ENCODE measurements at places on chromosomes 6 and 20.

- no peak for DNase-seq
Observed at GRCh38 chr6:106448000-106448426, 87.5 kb downstream of the CRYBG1 start.

DNA sequence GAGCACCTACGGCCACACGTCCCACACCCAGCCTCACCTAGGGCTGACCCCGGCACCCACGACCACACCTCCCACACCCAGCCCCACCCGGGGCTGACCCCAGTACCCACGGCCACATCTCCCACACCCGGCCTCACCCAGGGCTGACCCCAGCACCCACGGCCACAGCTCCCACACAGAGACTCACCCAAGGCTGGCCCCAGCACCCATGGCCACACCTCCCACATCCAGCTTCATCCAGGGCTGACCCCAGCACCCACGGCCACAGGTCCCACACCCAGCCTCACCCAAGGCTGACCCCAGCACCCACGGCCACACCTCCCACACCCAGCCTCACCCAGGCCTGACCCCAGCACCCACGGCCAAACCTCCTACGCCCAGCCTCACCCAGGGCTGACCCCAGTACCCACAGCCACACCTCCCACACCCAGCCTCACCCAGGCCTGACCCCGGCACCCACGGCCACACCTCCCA lies 36.7 kb downstream of the NINL start:
- no peak for DNase-seq

- no peak for DNase-seq
Observed at GRCh38 chr6:12654514-12654913, 62.1 kb upstream of the PHACTR1 start.

DNA sequence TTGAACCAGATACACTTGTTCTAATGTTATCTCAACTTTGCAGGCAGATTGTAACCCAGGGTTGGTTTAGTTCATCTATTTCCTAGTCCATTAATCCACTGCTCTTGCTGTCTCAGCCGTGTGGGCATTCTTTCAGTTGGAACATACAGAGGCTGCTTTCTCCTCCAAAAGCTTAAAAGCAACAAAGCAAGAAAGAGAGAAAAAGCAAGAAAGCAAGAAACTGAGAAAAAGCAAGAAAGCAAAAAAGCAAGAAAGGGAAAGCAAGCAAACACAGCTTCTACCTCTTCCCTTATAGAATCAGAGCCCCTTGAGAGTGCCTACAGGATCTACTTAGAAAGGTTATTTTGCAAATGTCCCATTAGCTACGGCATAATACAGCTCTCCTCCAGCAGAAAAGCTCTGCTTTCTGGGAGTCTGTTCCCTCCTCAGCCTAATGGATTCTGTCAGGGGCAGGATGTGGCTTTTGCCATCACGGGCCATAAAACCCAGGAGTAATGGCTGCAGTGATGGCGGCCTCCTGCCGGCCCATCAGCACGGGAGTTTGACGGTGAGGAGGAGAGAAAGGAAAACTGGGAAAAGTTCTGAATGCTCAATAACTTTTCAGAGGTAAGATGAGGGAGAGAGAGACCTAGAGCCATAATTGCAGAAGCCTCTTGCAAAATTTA lies 156.8 kb upstream of the JARID2 start:
- no peak for DNase-seq

GRCh38 chr6:160042014-160042773 lies 73.3 kb downstream of the IGF2R start:
- DNase-seq: no peak

DNA sequence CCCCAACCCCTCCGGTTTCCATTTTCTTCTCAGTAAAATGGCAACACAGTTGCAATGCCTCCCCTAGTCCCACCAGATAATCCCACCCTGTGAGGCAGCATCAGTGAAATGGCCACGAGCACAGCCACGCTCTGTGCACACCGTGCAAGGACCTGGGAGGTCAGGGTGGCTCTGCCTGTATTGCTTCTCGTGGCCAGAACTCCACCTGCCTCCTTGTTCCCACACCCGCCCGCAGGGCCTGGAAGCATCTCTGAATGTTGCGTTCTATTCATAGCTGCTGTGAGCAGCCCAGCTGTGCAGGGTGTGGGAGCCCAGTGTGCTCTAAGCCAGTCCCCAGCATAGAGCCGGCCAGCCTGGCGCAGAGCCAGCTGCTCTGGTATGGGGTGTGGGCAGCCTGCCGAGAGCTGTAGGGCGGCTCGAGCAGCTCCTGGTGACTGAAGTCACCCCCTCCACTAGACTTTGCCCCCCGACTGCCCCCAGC lies 161.1 kb downstream of the DLL1 start:
- DNase-seq: no peak

- no peak for DNase-seq
Observed at GRCh38 chr20:44326391-44327159, 10.3 kb upstream of the R3HDML start.

- DNase-seq: no peak
Observed at GRCh38 chr6:163417595-163417994, 3.1 kb downstream of the QKI start.

GRCh38 chr6:159929819-159930218 lies 39.0 kb downstream of the MAS1 start:
- no peak for DNase-seq

DNA sequence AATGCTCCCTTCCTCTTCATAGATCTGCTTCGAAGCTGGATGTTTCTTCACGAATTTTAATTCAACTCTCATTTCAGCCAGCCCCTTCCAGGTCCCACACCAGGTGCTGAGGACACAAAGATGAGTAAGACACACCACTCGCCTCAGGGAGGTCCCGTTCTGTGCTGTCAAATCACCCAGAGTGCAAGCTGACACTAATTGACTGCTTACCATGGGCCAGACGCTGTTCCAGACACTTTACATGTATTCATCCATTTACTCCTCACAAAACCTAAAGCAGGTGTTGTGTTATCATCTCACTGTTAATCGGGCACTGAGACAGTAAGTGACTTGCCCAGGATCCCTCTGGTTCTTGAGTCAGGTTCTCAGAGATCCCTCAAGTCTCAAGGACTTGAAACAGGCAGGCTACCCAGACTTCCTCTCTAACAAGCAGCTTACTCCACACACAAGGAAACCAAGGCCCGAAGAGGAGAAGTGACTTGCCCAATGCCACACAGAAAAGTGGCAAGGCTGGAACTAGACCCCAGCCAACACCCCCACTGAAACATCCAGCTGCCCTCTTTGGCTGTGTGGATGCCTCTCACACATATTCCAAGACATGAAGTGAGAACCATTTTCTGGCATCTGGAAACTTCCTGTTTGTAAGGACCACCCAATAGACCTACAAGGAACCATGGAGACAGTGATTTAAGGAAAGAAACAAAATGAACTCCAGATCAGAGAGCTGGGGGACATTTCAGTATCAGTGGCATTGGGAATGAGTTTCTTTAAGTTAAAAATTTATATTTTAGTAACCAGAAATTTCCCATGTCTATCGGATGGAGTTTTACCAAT lies 174.5 kb downstream of the CDC5L start:
- DNase-seq: no peak

GRCh38 chr6:107647439-107647948 lies 157.6 kb downstream of the SOBP start:
- no peak for DNase-seq

DNA sequence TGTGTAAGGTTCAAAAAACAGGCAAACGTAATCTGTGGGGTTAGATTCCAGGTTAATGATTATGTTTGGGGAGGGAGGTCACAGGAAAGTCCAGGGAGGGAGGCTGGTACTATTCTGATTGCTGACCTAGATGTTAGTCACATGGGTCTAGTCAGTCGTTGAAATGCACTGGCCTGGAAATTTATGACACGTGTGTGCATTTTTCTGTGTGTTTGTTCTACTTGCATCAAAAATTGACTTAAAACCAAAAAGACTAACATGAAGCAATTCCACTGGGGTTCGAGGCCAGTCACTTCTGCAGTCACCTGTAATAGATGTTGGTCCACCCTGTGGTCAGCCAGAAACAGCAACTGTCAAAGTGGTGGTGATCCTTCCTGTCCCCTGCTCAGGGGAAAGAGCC lies 104.2 kb upstream of the MLN start:
- DNase-seq: no peak

DNA sequence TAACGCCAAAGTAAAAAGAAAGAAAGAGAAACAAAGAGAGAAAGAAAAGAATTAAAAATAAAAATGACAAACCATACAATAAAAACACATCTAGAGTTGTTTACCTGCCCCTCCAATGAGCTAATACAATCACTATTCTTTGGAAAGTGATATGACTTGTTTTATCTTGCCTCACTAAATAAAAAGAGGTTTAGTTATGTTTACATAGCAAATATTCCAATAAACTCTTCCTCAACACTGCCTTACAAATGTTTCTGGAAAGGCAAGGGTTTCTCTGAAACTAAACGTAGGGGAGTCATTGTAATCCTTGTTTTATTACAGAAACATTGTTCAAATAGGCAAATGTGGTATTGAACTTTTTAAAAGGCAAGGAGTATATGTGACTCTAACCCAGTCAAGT lies 396.2 kb downstream of the EPM2A start:
- no peak for DNase-seq

- no peak for DNase-seq
Observed at GRCh38 chr6:116251568-116252384, 2.1 kb downstream of the TSPYL4 start.

DNA sequence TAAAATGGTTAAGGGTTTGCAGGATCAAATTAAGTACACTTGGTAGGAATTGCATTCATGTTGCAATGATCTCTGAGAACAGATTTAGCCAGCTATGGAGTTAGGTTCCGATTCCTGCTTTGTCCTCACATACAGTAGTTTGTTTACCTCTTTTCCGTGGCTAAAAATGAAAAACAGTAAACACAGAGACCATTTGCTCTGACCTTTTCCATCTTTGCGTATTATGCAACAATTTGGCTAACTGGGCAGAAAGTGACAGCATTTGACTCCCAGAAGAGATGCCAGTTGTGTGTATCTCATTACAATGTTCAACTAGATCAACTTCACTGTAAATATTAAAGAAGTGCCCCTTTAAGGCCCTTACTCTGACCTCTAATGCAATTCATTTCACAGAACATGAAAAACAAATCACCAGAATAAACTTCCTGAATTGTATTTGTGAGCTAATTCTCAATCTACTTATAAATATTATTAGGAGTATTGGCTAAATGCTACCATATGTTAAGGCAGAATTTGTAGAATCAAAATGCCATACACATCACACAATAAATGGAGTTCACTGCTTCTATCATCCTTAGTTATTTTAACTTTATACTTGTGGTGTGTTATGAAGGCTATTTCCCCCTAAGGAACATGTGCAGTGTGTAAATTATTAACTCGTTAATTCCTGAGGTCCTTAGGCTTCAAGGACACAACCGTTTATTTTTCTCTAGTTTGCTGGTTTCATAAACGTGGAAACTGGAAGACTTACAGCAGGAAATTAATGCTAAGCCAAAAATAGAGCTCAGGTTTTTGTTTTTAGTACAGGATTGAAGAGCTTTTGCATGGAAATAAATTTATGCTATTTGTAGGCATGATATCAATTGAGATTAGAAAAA lies 380.7 kb upstream of the CITED2 start:
- DNase-seq: no peak

DNA sequence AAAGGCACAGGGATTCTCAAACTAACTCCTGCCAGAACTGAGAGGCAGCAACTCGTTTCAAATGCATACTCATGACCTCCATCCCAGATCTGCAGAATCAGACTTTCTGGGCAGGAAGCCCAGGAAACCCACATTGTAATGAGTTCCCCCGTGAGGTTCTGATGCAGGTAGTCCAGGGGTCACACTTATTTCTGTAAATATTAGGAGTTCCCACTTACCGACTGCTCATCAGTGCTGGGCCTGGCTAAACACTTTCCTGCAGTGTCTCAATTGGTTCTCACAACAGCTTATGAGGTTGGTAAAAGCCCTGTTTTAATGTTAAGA lies 11.6 kb downstream of the DUSP15 start:
- DNase-seq: no peak

- no peak for DNase-seq
Observed at GRCh38 chr20:50980851-50981713, 22.5 kb downstream of the MOCS3 start.

DNA sequence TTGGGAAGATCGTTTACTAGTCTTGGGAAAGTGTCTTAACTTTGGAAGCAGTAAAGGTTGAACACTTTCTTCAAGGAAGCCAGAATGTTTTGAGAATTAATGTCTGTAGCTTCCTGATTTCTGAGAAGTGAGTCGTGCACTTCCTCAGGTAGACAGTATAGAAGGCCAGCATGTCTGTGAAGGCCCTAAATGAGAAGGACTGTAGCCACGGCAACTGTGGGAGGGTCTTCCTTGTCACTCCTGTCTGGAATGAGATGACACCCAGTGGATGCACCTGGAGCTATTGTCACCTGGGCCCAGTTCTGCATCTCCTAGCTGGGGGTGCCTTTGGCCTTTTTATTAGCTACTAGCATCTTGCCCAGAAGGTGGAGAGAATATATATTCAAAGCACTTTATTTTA lies 8.8 kb downstream of the STX16 start:
- DNase-seq: no peak

DNA sequence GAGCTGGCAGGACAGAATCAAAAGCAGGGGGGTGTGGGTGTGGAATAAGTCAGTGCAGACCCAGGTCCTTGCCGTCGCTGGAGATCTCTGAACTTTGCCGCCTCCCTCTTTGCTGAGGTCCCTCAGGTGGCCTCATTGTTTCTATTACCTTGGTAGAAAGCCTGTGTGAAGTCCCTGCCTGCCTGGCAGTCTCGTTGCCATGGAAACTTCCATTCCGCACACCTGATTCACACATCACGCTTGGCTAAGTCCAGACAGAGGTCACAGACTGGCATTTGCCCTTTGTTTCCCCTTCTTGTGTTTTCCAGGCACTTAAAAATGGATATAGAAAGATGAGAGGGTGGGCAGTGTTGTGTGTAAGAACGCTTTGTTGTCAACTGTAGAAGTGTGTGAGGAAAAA lies 260.6 kb downstream of the PRL start:
- no peak for DNase-seq

- no peak for DNase-seq
Observed at GRCh38 chr6:34981951-34982350, 92.9 kb downstream of the ANKS1A start.

DNA sequence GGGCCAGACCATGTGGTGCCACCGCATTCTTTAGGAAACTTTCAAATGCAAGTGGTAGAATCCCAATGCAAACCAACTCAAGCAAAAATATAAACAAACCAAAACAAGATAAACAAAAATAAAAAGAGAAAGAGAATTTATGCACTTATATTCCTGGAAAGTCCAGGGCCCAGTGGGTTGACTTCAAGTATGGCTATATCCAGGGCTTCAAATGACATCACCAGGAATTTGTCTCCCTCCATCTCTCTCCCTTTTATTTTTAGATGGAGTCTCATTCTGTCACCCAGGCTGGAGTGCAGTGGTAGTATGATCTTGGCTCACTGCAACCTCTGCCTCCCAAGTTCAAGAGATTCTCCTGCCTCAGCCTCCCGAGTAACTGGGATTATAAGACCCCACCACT lies 56.1 kb upstream of the PNRC1 start:
- no peak for DNase-seq

DNA sequence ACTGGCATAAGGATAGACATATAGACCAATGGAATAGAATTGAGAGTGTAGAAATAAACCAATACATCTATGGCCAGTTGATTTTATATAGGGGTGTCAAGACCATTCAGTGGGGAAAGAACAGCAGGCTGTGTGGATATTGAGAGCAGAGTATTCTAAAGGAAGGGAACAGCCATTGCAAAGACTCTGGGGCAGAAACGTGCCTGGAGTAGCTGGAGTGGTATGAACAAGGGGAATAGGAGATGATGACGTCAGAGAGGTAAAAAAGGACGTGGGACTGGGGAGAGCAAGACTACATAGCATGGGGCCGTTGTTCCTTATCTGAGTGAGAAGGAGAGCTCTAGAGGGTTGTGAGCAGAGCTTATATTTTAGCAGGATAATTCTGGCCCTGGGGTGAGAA lies 85.2 kb downstream of the TOX2 start:
- DNase-seq: no peak

GRCh38 chr6:88815491-88815890 lies 147.9 kb downstream of the RNGTT start:
- no peak for DNase-seq
